ENCODE measurements at places on chromosomes 13 and 19. TPM values are rescaled to one million over a fixed set of nuclear protein-coding genes. Genes with fewer than 3 reads are reported as not detected.

NUP58 gene
- polyA plus RNA-seq = 43.8 TPM

DNA sequence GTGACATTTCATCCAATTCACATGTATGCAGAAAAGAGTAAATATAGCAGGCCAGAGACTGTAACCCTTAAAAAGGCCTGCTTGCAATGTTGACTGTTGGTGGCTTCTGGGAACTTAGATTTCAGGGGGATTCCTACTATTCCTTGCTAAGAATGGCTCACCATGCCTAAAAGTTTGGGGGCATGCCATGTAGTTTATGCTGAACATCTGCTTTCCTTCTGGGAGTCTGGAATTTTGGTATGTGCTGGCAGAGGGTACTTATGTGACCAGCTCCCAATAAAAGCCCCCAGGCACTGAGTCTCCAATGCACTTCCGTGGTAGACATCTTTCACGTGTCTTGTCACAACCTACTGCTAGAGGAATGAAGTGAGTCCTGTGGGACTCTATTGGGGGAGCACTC is 88.4 kb upstream of the PCDH8 start:
- no peak for DNase-seq

ZNF99 gene
- not detected for polyA plus RNA-seq

DNA sequence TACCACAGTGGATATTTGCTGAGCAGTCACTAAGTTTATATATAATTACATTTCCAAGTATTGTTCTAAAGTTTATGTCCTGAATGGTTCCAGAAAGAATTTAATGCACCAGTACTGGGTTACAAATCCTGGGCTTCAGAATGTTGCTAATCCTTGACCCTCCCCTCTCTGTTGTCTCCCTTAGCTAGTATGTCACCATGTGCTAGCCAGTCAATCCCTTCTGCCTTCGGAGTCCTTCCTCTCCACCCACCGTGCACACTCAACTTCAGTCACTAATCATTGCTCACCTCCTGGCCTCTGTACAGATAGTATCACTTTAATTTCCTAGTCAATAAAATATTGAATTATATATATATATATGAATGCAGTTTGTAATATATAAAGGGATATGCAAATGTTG is 7.5 kb downstream of the FAM124A start:
- no peak for DNase-seq

DNA sequence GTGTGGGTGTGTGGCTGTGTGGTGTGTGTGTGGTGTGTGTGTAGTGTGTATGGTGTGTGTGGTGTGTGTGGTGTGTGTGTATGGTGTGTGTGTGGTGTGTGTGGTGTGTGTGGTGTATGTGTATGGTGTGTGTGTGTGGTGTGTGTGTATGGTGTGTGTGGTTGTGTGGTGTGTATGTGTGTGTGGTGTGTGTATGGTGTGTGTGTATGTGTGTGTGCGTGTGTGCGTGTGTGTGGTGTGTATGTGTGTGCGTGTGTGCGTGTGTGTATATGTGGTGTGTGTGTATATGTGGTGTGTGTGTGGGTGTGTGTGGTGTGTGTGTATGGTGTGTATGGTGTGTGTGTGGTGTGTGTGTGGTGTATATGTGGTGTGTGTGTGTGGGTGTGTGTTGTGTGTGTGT is 8.1 kb downstream of the SHISA7 start:
- DNase-seq = no peak

DNA sequence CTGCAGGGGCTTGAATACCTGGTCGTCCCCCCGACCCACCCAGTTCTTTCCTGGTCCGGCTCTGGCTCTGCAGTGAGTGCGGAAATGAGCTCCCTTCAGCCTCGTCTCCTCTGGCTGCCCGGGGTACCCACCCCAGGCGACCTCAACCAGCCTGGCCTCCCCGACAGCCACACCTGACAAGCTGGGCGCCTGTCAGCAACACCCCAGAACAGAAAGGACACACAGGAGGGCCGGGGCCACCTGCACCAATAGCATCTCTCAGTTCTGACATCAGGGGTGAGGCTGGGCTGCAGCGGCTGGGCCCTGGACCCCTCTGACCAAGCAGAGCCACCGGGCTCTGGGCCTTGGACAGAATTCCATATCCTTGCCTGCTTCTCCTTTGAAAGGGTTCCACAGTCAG is 19.7 kb downstream of the SUGP1 start:
- DNase-seq = no peak

- no peak for DNase-seq
These were observed 881 bp downstream of the ARHGAP33 start for GRCh38 chr19:35776102-35776788.

SPIB gene
- polyA plus RNA-seq = not detected

LILRB2 gene
- polyA plus RNA-seq = not detected

DNA sequence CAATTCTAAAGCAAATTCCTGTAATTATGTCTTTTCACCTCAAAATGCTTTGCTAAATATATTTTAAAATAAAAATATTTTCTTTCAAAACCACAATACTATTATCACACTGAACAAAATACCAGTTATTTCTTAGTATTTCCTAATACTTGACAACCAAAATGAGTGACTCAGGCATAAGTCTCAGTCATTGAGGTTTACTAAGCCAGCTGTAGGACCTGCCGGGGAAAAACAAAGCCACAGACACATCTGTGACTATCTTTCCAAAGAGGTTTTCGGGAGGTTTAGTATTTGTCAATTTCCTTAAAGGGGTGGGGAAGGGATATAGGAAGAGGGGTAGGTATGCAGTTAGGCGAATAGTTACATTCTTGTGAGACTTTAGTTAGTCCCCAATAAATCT is 3.2 kb upstream of the ZNF235 start:
- DNase-seq = no peak

- DNase-seq = no peak
These were observed 330.5 kb upstream of the KLF12 start for GRCh38 chr13:74464670-74465069.

ELL gene
- polyA plus RNA-seq = 6.8 TPM

RNF6 gene
- polyA plus RNA-seq = 42.4 TPM

AMER2 gene
- polyA plus RNA-seq = not detected

C19orf67 gene
- not detected for polyA plus RNA-seq

GRCh38 chr19:48506138-48506733 is 5.4 kb downstream of the LMTK3 start:
- DNase-seq = no peak

GRCh38 chr19:7983286-7983950 is 22.0 kb downstream of the ELAVL1 start:
- no peak for DNase-seq

DNA sequence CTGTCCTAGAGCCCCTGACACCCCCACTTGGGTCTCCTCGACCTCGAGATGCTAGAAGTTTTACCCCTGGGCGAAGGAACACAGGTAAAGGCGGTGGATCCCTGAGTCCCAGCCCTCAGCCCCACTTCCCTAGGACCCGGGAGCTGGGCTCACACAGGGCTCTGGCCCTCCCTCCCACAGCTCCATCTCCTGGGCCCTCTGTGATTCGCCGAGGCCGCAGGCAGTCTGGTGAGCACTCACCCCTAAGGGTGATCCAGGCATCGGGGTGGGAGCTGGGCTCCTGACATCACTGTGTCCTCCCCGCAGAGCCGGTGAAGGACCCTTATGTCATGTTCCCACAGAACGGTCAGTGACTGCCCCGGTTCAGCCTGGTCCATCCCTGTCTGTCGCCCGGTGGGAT is 8.3 kb downstream of the PLEKHG2 start:
- DNase-seq = no peak

- no peak for DNase-seq
These were observed 454.5 kb downstream of the SUCLA2 start for GRCh38 chr13:47546391-47547225.

DNA sequence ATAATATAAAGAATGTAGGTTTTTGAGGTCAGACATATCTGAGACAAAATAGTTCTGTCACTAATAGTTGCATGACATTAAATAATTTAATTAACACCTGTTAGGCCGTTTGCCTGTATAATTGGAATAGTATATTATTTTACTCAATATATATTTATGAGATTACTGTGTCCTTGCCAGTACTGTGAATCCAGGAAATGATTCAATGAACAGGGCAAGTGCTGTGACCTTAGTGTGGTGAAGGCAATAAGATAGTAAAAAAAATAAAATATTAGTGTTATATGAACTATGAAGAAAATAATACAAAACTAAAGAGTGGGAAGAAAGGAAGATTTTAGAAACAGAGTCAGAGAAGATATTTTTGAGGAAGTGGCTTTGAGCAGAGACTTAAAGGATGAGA is 403.7 kb downstream of the PCDH9 start:
- no peak for DNase-seq

- DNase-seq = no peak
These were observed 31.3 kb downstream of the GRTP1 start for GRCh38 chr13:113332615-113333014.

GRCh38 chr13:50679321-50679720 is 164.2 kb downstream of the DLEU7 start:
- DNase-seq = no peak

- DNase-seq = no peak
These were observed at the start of gene PNMA8C for GRCh38 chr19:46428239-46429135. Gene PNMA8C (minus strand): TSS chr19:46428936. CDS start chr19:46428359, 577 bp downstream.

DNA sequence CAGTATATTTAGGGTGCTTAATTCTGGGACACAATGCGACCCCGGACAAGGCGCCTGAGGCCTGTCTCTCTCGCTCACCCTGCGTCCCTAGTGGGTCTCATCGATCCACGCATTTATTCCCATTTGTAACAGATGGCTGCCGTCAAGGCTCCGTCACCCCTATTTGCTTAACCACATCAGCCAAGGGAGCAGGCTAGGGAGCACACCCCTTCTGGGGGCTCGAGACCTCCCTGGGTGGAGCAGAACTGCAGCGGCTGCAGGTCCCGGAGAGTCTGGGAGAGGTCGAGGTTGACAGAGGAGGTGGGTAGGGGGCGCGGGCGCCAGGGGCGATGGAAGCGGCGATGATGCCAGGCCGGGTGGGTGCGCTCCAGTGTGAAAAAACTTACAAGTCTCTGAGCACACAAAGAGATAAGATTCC is 507 bp downstream of the ALG5 start:
- DNase-seq = no peak

ERFL gene
- not detected for polyA plus RNA-seq

OR7A5 gene
- polyA plus RNA-seq = 0.13 TPM

DNA sequence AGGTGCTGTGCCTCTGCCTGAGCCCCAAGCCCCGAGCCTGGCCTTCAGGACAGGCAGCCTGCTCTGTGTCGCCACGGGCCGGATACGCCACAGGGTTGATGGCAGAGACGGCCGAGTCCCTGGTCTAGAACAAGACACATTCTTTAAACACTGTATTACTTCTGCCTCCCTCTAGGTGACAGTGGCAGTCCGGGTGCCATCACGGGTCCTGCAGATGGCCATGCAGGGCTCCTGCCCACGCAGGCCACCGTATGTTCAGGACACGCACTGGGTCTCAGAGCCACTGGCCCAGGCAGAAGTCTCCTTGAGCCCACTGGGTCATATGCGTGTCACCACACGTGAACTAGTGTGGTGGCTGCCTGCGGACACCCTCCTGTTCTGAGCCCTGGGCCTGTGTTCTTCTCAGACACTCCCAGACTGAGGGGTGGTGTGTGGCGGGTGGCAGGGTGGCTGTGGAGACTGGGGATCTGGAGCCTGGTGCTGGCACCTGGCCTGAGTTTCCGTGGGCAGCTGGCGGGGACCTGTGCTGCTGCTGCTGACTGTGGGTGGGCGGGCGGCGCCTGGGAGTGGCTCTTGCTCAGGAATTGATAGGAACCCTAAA is 4.4 kb downstream of the PLEKHJ1 start:
- DNase-seq = no peak

DNA sequence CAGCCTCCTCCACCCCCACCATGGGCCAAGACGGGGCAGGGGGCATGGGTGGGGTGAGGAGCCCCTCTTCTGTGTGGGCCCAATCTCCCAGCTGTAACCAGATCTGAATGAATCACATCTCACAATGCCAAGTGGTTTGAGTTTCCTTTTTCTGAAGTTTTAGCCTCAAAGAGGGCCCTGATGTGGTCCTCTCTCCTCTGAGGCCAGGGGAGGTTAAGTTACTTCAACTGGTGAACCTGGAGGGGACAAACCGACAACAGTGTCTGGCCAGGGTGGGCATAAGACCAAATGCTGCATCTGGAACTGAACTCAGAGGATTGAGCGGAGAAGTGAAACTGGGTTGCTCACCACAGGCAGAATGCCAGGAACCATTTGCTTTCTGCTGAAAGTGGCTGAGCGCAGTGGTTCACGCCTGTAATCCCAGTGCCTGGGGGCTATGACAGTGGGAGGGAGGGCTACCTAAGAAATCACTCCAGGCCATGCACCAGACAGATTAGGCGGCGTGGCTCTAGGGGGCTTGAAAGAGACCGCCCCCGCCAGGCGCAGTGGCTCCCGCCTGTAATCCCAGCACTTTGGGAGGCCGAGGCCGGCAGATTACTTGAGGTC is 15.4 kb upstream of the IRGC start:
- peak; percentile 48 for DNase-seq

Measured in keratinocyte (primary cell).